ENCODE measurements at places on chromosomes 7 and 10.

GRCh38 chr7:111393011-111393754 is 169.1 kb downstream of the IMMP2L start:
- DNase-seq, result no peak

- DNase-seq, result no peak
These were observed 23.7 kb upstream of the CUBN start for GRCh38 chr10:17153321-17153720.

GRCh38 chr7:30562498-30562897 is 32.2 kb upstream of the GARS1 start:
- DNase-seq, result no peak

GRCh38 chr10:1128649-1129048 is 72.5 kb downstream of the WDR37 start:
- DNase-seq, result no peak

DNA sequence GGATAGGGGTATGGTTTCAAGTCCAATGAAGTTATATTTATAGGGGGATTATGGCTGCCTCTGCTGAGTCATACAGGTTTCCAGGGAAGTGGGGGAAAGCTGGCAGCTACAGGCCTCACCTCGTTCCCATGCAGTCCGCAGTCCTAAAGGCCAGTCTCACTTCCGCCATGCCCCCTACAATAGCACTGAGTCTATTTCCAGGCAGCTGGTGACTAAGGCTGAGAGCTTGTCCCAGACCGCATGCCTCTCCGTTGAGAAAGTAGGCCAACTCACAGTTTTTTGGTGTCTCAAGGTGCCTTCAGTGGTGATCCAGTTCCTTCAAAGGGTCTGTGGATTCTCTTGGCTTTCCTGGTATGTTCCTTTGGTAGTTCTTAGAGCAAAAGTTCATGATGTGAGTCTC is 203.9 kb upstream of the GLI3 start:
- no peak for DNase-seq

DNA sequence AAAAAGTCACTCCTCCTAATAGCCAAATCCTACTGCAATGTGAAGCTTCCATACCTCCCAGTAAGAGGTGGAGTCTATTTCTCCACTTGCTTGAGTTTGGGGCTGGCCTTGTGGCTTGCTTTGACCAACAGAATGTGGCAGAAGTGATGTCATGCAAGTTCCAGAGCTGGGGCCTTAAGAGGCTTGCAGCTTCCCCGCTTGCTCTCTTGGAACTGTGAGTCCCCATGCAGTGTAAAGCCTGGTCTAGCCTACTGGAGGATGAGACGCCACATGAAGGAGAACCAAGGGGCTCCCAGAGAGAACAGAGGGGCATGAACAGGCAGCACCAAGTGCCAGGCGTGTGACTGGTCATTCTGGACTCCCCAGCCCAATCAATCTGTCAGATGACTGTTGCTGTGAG is 58.6 kb upstream of the OPALIN start:
- DNase-seq, result no peak
